ENCODE measurements at places on chromosomes 4 and X. TPM values are rescaled to one million over a fixed set of nuclear protein-coding genes. Genes with fewer than 3 reads are reported as not detected.

DNA sequence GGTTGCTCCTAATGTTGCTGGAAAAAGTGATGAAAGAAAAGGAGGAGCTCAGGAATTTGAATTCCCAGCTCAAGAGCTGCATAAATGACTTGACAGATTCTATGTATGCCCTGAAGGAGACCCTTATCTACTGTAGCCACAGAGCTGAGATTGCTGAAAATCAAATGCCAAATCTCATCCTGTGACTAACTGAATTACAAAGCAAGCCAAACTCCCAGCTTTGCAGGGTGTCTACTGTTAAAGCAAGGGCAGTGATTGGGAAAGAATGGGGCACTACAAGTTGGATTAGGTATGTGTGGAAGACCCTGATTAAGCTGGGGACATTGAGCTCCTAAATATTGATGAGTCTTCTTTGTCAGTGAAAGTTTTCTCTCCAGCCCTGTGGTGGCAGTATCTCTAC, 20.8 kb upstream of the SMIM9 start:
- DNase-seq: no peak

DNA sequence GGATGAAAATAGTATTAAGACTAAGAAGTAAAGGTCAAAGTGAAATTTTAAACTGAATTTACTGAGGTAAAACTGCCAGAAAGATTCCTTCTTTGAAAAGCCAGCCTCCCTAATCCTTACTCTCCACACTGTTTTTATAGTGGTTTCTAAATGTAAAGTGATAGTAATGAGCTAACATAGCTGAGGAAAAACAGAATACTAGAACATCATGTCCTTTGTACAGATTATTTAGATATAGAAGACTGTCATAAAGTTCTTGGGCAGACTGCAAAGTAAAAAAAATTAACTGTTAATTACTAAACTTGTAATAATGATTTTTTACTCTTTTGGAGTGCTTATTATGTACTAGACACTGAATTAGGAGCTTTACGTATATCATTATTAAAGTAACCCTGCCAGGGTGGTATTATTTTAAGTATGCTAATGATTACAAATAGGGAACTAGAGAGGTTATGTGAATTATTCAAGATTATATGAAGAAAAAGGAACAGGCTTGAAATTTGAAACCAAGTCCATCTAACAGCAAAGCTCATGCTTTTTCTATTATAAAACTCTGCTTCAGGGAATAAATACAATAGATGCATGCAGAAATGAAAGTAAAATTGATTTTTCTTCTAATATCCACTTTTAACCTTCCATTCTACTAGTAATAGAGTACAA, 150.5 kb downstream of the TBCK start:
- DNase-seq: no peak

GRCh38 chr4:11548597-11549082, 119.9 kb upstream of the HS3ST1 start:
- no peak for DNase-seq

- no peak for DNase-seq
Measured at GRCh38 chr4:8194306-8195242, 4.5 kb upstream of the SH3TC1 start.

- DNase-seq: no peak
Measured at GRCh38 chrX:141221611-141222010, 20.7 kb downstream of the SPANXC start.

- DNase-seq: no peak
Measured at GRCh38 chr4:46947541-46947940, 38.5 kb upstream of the COX7B2 start.

Gene CCDC158
- 0.64 TPM for polyA plus RNA-seq

Gene CETN2
- polyA plus RNA-seq: 130 TPM

Gene FAM149A
- polyA plus RNA-seq: 42.5 TPM

Gene HS6ST2
- polyA plus RNA-seq: 24.0 TPM

All from renal cortex interstitium (tissue), 15 donors.